ENCODE measurements at places on chromosomes 2 and 18.

- H3K27ac ChIP-seq = no peak overlapping the region
- DNase-seq = no peak
- H3K36me3 ChIP-seq = no peaks in the 10 kb centered on the region
- peaks cover 4% of the 10 kb centered on the region for H3K4me1 ChIP-seq
- H3K27me3 ChIP-seq = no peaks in the 10 kb centered on the region
Observed at GRCh38 chr2:99072551-99072950, 69.0 kb upstream of the C2orf15 start.

DNA sequence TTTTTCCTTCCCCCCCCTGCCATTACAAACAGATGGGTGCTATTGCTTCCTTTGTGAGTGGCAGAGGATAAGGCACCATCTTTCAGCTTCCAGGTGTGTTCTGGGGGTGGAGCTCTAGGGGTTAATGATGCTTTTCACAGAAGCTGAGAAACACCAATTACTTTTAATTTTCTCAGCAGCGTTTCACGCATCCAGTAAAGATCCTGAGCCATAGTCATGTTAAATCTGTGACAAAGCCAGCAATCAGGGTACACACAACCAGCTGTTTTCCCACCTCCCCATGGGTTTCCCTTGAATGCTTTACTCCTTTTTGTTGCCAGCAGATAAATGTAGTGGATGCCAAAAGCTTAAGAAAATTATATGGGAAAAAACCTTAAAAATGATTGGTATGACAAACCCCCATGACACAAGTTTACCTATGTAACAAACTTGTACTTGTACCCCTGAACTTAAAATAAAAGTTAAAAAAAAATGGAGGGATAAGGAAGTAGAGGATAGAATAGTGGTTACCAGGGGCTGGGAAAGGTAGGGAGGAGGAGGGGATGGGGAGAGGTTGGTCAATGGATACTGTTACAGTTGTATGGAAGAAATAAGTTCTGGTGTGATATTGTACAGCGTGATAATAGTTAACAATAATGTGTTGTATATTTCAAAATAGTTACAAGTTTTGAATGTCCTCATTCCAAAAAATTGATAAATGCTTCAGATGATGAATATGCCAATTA, 70.0 kb downstream of the ACOXL start:
- peaks cover 7% of the 10 kb centered on the region for H3K36me3 ChIP-seq
- H3K4me1 ChIP-seq = no peaks in the 10 kb centered on the region
- peaks cover 32% of the 10 kb centered on the region for H3K27me3 ChIP-seq
- H3K27ac ChIP-seq = no peak overlapping the region
- no peak for DNase-seq

- no peak for DNase-seq
- peak overlapping the region; percentile 65 for H3K27ac ChIP-seq
- peaks cover 12% of the 10 kb centered on the region for H3K4me1 ChIP-seq
- H3K27me3 ChIP-seq = peaks cover 1% of the 10 kb centered on the region
Observed at GRCh38 chr2:111167076-111167862, 46.6 kb downstream of the BCL2L11 start.

DNA sequence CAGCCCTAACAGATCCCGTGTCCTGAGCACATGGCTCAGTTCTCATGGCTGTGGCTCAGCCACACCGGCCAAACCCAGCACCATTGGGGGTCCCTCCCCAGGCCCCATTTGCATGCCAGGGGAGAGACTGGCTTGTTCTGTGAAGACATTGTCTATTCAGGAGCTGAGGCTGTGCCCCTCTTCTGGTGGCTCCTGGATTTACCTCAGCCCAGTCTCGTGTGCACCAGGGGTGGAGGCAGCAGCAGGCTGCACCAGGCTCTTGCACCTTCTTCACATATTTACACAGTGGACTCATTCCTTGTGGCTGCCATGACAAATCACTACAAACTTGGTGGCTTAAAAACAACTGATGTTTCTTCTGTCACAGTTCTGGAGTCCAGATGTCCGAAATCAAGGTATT, 92.4 kb upstream of the ITGA6 start:
- H3K4me3 ChIP-seq = no peak overlapping the region
- no peaks in the 10 kb centered on the region for H3K36me3 ChIP-seq
- DNase-seq = no peak
- H3K4me1 ChIP-seq = peaks cover 13% of the 10 kb centered on the region
- no peaks in the 10 kb centered on the region for H3K27me3 ChIP-seq

Measured in naive thymus-derived CD8-positive, alpha-beta T cell (primary cell).